ENCODE measurements at places on chromosomes 5 and 9. TPM values are rescaled to one million over a fixed set of nuclear protein-coding genes. Genes with fewer than 3 reads are reported as not detected.
A peak's percentile ranks its signal among the peaks of the same experiment; 100 is the strongest.

Gene CORO2A
- 5.3 TPM for total RNA-seq

GRCh38 chr5:57210633-57211032 is 36.8 kb downstream of the GPBP1 start:
- no peak for DNase-seq
- no peak overlapping the region for H3K4me3 ChIP-seq
- no peak overlapping the region for H3K27ac ChIP-seq
- H3K36me3 ChIP-seq = peaks cover 3% of the 10 kb centered on the region

Gene TDRD7
- total RNA-seq = 15.0 TPM

GRCh38 chr9:129863059-129863690 is 27.9 kb downstream of the USP20 start:
- peaks cover 38% of the 10 kb centered on the region for H3K36me3 ChIP-seq
- H3K27me3 ChIP-seq = no peaks in the 10 kb centered on the region
- H3K4me1 ChIP-seq = no peaks in the 10 kb centered on the region
- no peak overlapping the region for H3K4me3 ChIP-seq
- no peak overlapping the region for H3K27ac ChIP-seq

DNA sequence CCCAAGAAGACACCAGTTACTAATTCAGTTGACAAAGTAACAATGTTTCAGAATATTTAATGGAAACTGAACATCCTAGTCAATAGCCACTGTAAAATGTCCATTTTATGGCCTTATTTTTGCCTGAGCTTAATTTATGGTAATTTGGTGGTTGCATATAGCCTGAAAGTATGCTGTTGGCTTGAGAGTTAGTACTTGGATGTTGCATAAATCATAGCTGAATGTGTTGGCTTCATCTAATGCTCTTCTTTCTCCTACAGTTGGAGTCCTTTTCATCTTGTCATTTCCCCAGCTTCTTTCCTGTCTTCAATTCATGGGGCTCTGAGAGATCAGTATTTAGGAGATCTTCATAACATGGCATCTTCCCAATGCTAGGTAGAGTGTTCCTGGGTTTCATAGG is 164.6 kb downstream of the MAT2B start:
- no peaks in the 10 kb centered on the region for H3K36me3 ChIP-seq
- H3K27ac ChIP-seq = no peak overlapping the region
- H3K27me3 ChIP-seq = no peaks in the 10 kb centered on the region
- no peak overlapping the region for H3K4me3 ChIP-seq

GRCh38 chr9:19231126-19231903 is 822 bp downstream of the DENND4C start:
- DNase-seq = no peak
- H3K4me3 ChIP-seq = peak overlapping the region; percentile 84
- no peaks in the 10 kb centered on the region for H3K27me3 ChIP-seq
- H3K4me1 ChIP-seq = peaks cover 6% of the 10 kb centered on the region
- H3K36me3 ChIP-seq = no peaks in the 10 kb centered on the region

Gene PLCXD3
- total RNA-seq = 11.7 TPM

- H3K4me3 ChIP-seq = no peak overlapping the region
- H3K36me3 ChIP-seq = no peaks in the 10 kb centered on the region
- H3K27me3 ChIP-seq = no peaks in the 10 kb centered on the region
- H3K4me1 ChIP-seq = no peaks in the 10 kb centered on the region
These were observed 154.3 kb downstream of the SPOCK1 start for GRCh38 chr5:137344723-137345322.

Gene INSL4
- total RNA-seq = not detected

DNA sequence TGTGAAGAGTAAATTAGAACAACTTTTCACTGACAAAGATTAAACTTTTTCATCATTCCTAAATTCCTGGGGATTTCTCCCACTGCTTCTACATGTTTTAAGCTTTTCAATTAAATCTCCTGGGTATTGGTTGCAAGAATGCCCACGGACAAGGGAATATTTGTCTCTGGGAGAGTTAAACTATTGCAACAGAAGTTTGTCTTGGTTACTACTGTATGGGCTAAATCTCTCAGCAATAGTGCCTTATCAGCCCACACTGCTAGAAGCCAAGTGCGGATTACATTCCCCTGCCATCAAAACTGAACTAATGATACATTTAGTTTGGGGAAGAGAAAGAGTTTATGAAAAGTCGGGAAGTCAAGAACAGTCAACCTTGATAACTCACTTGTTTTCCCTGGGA is 528.2 kb upstream of the C9orf72 start:
- no peak for DNase-seq
- no peak overlapping the region for H3K27ac ChIP-seq
- H3K27me3 ChIP-seq = no peaks in the 10 kb centered on the region
- no peaks in the 10 kb centered on the region for H3K36me3 ChIP-seq

DNA sequence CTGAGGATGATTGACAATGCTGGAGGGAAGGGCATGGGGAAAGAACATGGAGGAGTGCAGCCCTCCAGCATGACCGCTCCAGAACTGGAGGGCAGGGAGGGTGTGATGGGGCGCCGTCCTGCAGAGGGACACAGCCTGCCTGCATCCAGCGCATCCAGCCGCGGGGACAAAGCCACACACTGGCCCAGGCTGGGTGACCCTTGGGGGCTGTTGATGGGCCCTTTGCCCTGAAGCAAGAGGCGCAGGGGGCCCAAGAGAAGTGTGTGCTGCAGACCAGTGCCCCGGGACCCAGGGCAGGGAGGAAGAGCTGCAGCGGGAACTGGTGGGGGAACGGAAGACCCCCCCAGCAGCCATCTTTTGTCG is 169.8 kb upstream of the PPP1R26 start:
- H3K4me3 ChIP-seq = no peak overlapping the region
- H3K27ac ChIP-seq = no peak overlapping the region
- no peaks in the 10 kb centered on the region for H3K36me3 ChIP-seq
- no peaks in the 10 kb centered on the region for H3K4me1 ChIP-seq
- peak; percentile 28 for DNase-seq

GRCh38 chr9:77864211-77864889 is 167.3 kb downstream of the GNAQ start:
- H3K4me1 ChIP-seq = no peaks in the 10 kb centered on the region
- H3K36me3 ChIP-seq = peaks cover 3% of the 10 kb centered on the region
- H3K27me3 ChIP-seq = no peaks in the 10 kb centered on the region
- no peak overlapping the region for H3K27ac ChIP-seq

DNA sequence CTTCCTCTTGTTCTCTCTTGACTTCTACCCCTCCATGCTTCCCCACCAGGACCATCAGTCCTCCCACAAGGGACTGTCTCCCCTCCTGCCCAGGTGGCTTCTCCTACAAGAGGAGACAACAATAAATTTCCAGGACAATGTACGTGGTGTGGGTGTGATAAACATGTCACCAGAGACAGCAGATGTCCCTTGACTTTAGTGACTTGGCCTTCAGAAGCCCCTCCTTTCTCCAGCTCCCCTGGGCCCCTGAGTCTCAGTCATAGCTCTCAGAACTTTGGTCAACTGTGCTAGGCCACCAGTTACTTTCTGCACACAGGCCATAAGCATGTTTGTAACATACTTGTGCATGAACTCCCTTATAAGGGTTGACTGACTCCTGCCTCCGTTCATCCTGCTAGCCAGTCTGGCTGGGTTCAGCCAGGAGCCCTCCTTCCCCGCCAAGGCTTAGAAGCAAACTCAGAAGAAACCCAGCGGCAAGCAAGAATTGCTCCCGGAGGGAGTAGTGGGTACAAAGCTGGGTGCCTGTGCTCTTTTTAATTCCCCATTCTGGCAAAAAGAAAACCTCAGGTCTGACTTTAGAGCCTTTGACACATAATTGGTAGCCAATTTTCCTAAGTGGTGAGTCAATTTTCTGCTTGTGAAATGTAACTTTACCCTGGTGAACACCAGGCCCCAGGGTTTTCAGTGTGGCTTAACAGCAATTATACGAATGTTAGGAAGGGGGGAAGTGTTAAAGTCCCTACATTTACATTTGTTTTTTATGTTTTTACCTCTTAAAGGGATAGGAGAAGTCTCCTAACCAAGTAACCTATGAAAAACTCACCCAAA is 49.2 kb downstream of the EBF1 start:
- peak overlapping the region; percentile 23 for H3K4me3 ChIP-seq
- no peaks in the 10 kb centered on the region for H3K27me3 ChIP-seq
- H3K4me1 ChIP-seq = peaks cover 3% of the 10 kb centered on the region
- peak overlapping the region; percentile 64 for H3K27ac ChIP-seq
- no peaks in the 10 kb centered on the region for H3K36me3 ChIP-seq
- DNase-seq = peak; percentile 46

- no peak overlapping the region for H3K27ac ChIP-seq
- H3K4me3 ChIP-seq = no peak overlapping the region
- DNase-seq = no peak
- H3K36me3 ChIP-seq = no peaks in the 10 kb centered on the region
- H3K27me3 ChIP-seq = no peaks in the 10 kb centered on the region
- no peaks in the 10 kb centered on the region for H3K4me1 ChIP-seq
These were observed 310.1 kb downstream of the PLK2 start for GRCh38 chr5:58149746-58150145.

DNA sequence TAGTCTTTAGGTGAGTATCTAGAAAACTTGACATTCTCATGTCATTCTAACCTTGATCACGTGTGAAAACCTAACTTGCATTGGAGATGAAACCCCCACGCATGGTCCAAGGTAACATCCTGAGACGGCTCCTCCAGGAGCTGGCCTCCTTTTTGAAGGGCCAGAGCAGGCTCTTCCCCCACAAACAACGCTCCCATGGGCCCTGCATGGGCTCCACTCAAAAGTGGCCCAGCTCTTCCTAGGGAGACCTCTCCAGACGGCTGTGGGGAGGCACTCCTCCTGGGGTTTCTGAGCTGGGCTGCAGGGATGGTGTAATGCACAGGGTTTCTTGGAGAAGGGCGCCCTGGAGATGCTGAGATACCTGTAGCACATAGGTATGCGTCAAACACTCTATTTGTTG is 296.2 kb upstream of the IRX1 start:
- no peak overlapping the region for H3K4me3 ChIP-seq
- H3K27me3 ChIP-seq = no peaks in the 10 kb centered on the region
- H3K27ac ChIP-seq = no peak overlapping the region
- peaks cover 4% of the 10 kb centered on the region for H3K4me1 ChIP-seq
- no peaks in the 10 kb centered on the region for H3K36me3 ChIP-seq
- no peak for DNase-seq

DNA sequence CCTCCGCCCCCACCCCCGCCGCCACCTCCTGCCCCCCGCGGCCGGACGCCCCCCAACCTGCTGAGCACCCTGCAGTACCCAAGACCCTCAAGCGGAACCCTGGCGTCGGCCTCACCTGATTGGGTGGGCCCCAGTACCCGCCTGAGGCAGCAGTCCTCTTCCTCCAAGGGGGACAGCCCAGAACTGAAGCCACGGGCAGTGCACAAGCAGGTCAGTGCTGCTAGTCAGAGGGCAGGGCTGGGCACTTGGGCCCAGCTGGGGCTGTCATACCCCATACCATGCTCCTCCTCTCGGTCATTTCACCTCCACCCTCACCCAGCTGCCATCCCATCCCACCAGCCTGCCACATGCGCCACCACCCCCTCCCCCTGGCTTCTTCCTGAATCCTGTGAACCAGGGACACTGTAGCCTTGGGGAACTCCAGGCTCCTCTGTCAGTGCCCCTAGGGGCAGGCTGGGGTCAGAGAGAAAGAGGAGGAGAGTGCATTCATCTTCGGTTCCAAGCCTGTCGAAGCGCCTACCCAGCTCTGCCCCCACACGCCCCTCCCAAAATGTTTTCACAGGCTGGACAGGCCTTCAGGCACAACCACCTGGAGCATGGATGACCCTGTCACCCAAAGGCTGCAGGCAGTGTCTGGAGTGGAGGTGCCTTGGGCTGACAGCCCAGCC is 122.0 kb downstream of the DAB2IP start:
- no peak overlapping the region for H3K4me3 ChIP-seq
- peaks cover 50% of the 10 kb centered on the region for H3K36me3 ChIP-seq
- no peaks in the 10 kb centered on the region for H3K4me1 ChIP-seq
- H3K27me3 ChIP-seq = no peaks in the 10 kb centered on the region
- peak; percentile 74 for DNase-seq

DNA sequence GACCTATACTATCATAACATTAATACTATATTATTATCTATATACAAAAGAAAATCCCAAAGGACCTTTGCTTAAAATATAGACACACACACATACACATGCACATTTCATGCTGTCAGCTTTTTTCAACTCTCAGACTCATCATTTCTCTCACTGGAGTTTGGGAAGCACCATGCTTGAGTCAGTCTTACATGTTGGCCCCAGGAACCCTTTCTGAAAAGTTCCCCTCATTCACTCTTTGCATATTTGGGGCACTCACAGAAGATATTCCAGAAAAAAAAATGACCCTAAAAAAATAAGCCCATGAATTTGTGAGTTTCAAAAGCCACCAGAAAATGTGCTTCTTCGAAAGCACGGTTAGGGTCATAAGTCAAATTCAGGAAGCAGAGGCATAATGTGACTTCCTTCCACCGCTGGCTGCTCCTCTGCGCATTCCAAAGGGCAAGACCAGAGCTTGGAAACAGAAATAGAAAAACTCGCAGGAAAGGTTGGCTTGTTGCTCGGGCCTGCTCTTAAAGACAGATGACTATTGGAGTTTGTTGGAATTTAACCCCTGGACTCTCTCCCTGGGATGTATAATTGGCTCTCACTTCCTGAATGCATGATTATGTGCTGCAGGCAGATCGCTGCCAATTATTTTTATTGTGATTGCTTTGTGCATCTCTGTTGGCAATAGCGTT is 129.7 kb upstream of the IQGAP2 start:
- peaks cover 4% of the 10 kb centered on the region for H3K4me1 ChIP-seq
- H3K27me3 ChIP-seq = no peaks in the 10 kb centered on the region
- no peaks in the 10 kb centered on the region for H3K36me3 ChIP-seq
- DNase-seq = peak; percentile 55
